ENCODE measurements at places on chromosomes 6 and 20.
A peak's percentile ranks its signal among the peaks of the same experiment; 100 is the strongest.

DNA sequence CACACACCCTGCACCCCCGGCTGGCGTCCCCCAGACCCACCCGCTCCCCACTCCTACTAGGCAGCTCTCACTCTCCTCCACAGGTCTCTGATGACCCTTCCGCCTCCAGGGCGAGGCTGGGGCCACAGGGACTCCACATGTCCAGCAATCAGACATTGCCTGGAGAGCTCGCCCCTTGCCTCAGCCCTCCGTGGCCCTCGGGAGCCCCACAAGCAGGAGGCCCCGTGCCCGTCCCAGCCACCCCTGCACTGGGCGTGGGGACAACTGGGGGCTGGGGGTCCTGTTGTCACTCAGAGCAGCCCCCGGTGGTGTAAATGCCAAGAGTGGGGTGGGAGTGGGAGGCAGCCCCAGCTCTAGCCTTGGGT is 1.5 kb downstream of the COL20A1 start:
- no peak for DNase-seq

DNA sequence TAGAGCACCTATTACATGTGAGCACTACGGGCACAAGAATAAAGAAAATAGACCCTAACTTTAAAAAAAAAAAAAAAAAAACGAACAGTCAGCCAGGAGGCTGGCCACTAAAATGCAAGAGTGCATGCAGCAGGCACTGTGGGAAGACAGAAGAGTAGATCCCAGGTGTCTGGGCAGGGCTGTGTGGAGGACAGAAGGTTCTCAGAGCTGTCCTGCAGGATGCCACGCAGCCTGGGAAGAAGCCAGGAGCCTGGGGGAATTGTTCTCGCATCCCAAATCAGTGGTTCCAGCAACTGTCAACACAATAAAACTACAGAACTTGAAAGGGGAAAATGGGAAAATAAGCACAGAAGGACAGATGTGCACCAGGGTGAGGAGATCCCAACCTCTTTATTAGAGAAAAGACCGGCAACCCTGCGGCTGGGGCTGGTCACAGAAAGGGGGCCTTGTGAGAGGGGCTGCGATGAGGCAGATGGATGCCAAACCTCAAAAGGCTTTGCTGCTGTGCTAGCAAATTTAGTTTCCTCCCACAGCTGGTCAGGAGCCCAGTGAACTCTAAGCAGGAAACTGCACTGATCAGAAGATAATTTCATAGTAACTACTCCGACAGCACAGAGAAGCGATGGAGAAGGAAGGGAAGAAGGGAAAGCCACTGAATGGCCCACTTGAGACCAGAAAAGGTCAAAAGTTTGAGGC is 30.9 kb downstream of the MAP3K5 start:
- no peak for DNase-seq

GRCh38 chr20:10853176-10853575 is 179.4 kb upstream of the JAG1 start:
- no peak for DNase-seq

- no peak for DNase-seq
Measured at GRCh38 chr6:7680393-7681075, 45.4 kb upstream of the BMP6 start.

GRCh38 chr6:138645976-138646640 is 127.5 kb upstream of the CCDC28A start:
- DNase-seq, result no peak

GRCh38 chr6:9593554-9593953 is 821.3 kb downstream of the TFAP2A start:
- no peak for DNase-seq

DNA sequence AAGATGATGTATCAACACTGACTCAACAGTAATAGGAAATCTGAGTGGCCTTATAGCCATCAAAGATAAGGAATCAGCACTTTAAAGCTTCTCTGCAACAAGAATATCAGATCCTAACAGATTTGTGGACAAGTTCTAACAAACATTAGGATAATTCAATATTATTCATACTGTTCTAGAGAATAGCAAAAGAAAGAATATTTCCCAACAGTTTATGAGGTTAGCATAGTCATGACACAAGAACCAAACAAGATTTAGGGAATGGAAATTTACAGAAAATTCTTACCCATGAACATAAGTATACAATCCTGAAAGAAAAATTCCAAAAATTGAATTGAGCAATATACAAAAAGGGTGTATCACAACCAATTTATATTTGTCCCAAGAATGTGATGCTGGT is 64.3 kb upstream of the BTBD3 start:
- DNase-seq, result no peak

DNA sequence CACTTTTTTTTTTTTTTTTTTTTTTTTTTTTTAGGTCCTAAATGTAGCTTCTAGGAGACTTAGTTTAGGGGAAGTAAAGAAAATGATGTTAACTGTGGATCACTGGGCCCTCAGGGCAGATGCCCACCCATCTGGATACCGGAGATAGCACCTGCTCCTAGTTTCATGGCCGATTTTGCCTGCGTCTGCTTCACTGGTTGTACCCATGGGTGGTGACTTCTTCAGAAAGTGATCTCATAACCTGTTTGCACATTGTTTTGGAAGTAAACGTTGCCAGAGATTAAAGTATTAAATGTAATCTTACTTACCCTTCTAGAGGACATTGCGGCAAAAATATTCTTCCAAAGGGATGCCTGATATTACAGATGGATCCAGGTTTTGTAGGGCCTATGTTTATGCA is 79.8 kb upstream of the SGK1 start:
- no peak for DNase-seq

DNA sequence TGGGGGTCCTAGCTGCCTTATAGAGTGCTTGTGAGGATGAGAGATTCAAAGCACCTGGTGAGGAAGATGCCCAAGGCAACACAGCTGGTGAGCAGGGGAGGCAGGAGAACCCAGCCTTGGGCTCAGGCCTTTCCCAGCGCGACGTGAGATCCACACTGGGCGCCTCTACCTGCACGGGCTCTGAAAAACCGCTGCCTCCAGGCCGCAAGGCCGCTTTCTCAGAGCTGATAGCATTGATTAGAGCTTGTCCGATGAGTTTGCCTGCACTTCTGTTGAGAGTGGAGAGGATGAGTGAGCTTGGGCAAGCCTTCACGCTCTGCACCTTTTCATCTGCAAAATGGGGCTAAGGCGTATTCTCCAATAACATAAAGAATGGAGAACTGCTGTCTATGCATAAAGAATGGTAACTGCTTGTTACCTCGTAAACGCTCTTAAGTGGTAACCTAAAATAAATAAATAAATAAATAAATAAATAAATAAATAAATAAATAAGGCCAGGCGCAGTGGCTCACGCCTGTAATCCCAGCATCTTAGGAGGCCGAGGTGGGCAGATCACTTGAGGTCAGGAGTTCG is 916 bp downstream of the PABPC1L start:
- no peak for DNase-seq

- DNase-seq, result no peak
Measured at GRCh38 chr6:34377984-34378383, 14.5 kb downstream of the NUDT3 start.

DNA sequence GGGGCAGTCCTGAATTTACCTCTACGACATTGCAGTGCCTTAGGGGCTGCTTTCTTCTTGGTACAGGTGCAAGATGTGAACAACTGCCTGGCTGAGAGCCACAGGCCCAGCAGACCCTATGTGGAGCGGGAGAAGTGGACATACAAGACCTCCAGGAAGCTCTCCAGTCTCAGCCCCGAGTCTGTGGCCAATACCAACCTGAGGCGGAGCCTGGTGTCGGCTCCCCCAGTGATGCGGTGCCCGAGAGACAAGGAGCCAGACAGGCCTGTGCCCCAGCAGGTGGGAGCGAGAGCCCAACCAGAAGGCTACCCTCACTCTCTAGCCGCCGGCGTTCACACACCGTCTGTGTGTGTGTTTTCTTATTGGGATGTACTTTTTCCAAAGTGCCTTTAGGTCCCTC is 59.6 kb downstream of the EFCAB8 start:
- no peak for DNase-seq

DNA sequence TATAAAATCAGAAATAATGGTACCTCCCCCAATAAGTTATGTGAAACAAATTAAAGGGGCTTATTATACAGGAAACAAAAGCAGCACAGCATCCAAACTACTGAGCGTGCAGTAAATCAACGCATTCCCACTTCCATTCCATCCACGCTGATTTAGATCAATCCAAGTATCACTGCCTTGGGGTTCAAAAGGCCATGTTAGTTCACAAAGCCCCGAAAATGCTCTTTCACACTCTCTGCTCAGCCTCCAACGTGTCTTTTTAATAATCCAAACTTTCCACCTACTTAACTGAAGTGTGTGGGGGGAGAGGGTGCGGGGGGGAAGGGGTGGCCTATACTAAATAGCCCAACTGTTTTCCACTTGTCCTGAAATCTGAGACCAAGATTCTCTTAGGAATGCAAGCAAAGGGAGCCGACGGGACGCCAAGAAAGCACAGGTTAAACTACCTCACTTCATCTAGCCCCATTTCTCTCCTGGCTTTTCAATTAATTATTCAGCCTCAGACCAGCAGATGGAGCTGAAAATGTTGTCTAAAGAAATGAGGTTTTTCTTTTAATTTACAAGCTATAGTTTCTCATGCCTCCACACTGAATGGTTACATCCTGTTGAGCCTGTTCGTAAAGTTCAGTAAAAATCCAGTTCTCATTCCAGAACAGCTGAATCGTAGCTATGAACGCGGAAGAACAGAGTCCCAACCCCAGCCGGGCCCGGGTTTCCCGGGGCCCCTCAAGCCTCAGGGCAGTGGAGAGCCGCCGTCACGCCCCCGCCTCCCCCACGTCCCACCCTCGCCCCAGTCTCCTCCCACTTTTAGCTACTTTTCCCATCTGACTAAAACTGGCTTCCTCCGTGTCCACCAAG is 1.0 kb upstream of the NXT1 start:
- peak; percentile 37 for DNase-seq

DNA sequence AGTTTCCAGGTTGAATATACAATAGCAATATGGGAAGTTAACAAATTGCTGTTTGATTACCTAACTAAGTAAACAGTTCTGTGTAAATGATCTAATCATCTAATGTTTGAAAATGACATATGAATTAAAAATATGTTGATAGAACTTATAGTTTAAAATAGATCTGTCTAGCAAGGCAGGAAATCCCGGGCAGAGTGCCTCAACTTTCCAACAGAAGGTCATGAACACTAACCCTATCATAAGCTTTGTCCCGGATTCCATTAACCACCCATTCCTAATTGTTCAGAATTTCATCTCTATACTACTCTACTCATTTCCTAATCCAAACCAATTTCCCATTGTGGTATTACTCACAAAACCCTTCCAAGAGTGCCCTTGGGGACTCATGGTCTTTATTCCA is 10.2 kb downstream of the TAAR1 start:
- no peak for DNase-seq

DNA sequence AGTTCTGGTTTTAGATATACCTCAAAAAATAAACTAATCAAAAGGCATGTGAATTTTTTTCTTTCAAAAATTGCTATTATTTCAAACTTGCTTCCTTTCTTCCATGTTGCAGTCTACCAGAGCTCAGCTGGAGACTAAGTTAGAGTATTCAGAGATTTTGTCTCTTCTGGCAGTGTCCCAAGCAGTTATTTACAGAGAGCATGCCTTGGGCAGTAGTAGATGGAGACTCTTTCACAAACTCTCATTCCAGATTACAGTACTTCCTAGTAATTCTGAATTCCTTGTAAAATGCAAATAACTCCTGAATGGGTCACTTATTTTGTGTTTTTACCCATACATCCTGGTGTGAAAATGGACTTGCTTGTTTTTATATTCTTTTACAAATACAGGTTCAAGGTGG is 703.4 kb downstream of the EPHA7 start:
- peak; percentile 17 for DNase-seq

DNA sequence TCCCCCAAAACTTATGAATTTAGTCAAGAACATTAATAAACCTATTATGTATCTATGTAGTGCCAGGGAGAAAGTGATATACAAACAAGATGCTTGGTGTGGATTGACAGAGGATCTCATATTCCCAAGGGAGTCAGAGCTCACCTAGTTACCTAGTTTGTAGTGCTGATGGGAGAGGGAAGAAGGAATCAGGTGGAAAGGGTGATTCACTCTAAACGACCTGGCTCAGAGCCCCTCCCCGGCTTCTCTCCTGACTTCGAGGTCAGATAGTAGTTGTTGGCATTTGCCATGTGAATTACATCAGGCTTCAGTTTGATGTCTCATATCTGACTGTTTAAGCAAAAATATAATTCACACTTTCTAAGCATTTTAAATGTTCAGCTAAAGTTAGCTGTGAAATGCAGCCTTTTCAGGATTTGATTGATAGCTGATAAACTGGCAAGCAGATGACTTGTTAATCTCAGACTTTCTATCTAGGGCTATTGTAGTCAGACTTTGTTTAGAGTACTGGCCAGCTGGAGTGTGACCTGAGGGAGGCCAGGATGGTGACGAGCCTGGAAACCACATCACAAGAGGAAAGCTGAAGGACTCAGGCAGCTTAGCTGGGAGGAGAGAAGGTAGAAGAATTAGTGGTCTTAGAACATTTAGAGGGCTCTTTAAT is 123.7 kb downstream of the AKAP7 start:
- no peak for DNase-seq

DNA sequence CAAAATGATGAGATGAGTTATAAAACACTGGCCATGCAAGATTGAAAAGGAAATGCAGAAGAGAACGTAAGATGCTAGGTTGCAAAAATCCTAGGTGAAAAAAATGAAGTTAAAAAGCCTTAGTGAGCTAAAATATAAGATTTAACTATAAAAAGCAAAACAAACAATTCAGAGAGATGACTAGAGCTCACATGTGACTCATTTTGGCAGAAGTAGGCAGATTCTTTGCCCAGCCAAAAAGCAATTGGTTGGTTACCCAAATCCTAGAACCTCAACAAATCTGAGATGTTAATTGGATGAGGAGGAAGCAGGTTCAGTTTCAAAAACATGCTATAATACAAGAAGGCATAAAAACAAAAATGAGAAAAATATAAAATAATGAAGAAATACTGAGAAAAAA is 249.1 kb downstream of the OGFRL1 start:
- no peak for DNase-seq

GRCh38 chr20:57811374-57812020 is 101.7 kb upstream of the PMEPA1 start:
- no peak for DNase-seq
